ENCODE measurements at places on chromosomes 2 and 18.

DNA sequence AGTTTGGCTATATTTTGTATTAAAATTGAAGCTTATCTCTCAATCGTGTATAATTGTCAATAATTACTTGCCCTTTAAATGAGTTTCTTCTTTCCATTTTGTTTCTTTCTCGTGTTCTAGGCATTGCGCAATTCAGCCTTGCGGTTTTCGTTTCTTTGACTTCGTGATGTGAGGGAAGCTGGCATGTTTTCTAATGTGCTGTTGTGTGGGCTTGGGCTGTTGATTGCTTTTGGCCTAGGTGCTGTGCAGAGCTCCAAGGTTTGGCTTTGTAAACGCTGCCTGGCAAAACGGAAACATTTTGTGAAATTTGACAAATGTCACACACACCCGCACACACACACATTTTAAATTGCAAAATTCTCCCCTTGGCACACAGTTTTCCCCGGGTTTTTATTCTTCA, 242.6 kb upstream of the TCF4 start:
- no peak for DNase-seq

- no peak for DNase-seq
Measured at GRCh38 chr18:6613581-6613980, 115.9 kb upstream of the ARHGAP28 start.

DNA sequence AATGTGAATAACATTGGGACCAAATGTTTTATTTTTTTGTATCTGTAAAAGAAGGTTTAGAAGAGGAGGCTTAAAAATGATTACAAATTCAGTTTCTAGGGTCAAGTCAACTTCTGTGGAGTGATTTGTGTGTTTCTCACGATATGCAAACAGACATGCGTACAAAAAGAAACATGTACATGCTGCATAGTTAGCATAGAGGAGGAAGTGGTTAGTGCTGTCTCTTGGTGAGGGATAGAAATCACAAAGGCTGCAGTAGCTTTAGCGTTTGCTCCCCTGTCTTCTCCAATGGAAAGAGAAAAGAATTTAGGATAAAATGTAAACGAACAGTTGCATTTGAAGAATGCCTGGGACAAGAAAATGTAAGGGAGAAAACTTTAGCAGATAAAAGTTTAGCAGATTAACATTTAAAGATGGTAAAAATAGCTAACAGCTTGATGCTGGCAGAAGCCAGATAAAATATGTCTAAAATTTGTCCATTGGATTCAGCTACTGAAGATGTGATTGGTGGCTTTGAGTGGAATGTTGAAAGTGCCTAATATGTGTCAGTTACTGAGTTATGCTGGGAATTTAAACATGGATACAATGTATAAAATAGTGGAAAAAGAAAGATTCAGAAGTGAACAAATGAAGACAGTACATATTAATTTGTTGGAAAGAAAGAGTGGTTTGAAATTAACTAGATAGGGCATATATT, 44.9 kb downstream of the MALT1 start:
- DNase-seq = no peak

- no peak for DNase-seq
Measured at GRCh38 chr2:239979243-239980023, 45.7 kb downstream of the NDUFA10 start.

- DNase-seq = no peak
Measured at GRCh38 chr2:105490204-105490603, 91.4 kb upstream of the FHL2 start.

- DNase-seq = no peak
Measured at GRCh38 chr2:100865816-100866460, 46.0 kb downstream of the NPAS2 start.

- DNase-seq = no peak
Measured at GRCh38 chr2:60407398-60407797, 146.1 kb downstream of the BCL11A start.

GRCh38 chr2:115848192-115848591, 1405.8 kb downstream of the DPP10 start:
- no peak for DNase-seq

DNA sequence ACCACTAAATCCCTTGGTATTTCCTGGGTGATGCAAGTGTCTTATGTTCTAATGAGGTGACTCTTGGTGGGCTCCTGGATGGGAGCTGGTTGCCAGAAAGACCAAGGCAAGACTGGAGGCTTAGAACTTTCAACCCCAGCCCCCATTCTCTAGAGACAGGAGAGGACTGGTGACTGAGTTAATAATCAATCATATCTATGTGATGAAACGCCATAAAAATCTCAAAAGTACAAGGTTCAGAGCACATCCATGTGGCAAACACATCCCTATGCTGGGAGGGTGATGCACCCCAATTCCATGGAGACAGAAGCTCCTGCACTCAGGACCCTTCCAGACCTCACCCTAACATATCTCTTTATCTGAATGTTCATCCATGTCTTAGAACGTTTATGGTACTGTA, 139.5 kb upstream of the LINC00305 start:
- no peak for DNase-seq

GRCh38 chr18:3966642-3967358, 488.3 kb downstream of the DLGAP1 start:
- DNase-seq = no peak

DNA sequence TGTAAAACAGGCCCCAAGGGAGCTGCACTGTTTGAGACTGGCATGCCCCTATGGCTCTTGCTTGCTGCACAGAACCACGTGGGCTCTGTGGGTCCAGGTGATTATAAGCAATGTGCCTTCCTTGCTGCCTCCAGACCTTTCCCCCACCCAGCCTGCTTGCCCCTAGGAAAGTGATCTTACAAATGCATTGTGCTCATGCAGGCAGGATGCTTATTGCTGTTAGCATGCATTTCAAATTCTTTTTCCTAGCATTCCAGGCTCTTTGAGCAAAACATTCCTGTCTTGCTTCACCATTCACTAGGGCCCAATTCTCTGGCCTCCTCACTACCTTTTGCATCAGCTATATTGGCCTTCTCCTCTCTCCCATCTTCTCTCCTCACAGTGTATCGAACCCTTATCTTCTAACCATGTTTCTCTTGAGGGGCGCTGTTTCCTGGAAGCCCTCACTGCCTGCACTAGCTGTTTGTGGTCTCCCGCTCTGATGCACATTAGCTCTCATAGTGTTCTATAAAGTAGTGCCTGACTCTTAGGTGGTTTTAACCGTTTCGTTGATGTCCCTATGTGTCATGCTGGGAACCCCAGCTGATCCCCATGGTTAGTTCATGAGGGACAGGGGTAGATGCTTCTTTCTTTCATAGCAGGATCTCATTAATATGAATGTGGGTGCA, 152.9 kb upstream of the EPAS1 start:
- DNase-seq = no peak

DNA sequence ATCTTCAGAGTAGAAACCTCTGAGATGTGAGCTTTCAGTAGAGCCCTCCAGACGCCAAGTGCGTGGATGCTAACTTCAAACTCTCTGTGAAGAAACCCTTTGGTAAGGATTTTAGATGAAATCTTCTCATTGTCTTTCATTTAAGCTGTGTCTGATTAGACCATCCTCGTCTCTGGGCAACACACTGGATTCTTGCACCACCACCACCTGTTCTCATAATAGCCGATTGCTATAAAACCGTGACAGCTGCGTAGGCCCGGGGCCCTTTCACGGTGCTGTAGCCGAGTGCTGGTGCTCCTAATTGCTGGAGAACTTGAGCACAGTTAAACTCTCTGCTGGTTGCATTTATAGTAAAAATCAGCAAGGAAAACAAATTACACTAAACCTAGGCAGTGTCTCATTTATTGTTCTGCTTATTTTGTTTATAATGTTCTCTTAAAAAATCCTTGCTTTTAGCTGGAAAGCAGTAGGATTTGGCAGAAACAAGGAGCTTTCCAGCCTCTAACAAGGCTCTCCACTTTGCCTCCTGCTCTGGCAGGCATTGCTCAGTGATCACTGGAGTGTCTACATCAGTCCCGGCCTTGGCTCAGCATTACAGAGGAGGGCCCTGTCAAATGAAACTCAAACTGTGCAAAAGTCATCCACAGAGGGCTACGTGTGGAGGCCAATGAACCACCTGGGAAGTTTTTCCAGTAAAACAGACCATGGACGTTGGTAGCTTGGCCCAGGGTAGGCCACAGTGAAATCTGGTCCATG, 40.9 kb upstream of the MBP start:
- DNase-seq = no peak

DNA sequence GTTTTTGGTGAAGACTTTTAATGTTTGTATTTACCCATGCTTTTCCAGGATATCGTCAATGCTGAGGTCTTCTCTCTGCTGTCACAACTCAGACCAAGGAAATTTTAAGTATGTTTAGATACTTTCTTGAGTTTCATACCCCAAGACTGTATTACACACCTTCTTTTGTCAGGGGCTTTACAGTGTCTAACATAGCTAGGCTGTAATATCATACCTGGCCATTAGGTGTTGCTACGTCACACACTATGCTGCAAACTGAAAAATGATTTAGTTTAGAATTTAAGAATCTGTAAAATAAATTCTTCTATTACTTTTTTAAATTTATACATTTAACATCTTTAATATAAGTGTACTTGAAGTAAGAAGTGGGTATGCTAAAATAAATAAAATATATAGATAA, 358.4 kb upstream of the NRP2 start:
- no peak for DNase-seq

GRCh38 chr2:75431276-75431675, 129.5 kb downstream of the EVA1A start:
- DNase-seq = no peak

DNA sequence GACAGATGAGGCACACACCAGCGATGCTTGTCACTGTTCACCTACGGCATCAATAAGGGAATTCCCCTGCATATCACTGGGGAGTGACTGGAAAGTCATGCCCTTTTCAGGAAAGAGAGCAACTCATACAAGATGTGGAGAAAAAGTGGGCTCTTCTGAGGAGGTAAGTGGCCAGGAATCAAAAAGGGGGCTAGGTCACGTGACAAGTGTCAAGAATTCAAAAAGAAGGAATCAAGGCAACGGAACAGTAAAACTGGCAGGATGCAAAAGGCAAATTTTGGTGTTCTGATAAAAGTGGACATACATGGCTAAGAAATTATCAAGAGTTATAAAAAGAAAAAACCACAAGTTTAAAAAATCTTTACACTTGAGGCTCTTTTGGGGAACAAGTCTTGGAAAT, 190.7 kb upstream of the ACAA2 start:
- no peak for DNase-seq

GRCh38 chr2:84495539-84496146, 20.7 kb upstream of the DNAH6 start:
- DNase-seq = no peak

GRCh38 chr2:176418768-176419167, 149.5 kb downstream of the MTX2 start:
- no peak for DNase-seq

GRCh38 chr2:65425276-65425675, 7.1 kb downstream of the SPRED2 start:
- DNase-seq = no peak

DNA sequence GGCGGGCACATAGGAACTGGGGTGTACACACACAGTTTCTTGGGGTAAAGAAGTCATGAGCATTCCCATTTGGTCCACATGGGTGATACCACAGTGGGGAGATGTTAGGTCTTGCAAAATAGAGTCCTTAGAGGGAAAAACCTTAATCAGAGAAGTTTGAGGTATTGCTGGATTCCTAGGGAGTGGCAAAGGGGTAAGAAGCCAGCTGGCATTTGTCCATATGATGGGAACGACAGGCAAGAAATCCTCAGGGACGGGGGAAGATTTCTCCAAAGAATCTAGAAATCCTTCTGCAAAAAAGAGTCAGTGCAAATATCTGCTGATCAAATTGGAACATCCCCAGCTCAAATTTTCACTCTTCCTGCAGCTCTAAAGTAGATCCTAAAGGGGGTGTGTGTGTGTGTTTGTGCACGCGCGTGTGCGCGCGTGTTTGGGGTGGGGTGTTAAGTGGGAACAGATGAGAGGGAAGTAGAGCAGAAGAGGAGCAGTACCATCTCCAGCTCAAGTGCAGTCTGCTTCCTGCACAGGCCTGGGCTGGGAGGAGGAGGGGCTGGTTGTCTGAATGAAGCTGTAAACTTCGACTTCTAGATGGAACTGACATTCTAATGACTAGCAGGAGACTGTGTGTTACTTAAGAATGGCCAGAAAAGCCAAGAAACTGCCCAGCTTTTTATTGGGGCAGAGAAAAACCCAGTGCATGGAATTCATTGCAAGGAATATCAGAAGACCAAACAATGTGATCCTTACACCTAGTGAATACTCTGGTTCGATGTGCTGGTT, 168.0 kb downstream of the SPP2 start:
- DNase-seq = no peak

DNA sequence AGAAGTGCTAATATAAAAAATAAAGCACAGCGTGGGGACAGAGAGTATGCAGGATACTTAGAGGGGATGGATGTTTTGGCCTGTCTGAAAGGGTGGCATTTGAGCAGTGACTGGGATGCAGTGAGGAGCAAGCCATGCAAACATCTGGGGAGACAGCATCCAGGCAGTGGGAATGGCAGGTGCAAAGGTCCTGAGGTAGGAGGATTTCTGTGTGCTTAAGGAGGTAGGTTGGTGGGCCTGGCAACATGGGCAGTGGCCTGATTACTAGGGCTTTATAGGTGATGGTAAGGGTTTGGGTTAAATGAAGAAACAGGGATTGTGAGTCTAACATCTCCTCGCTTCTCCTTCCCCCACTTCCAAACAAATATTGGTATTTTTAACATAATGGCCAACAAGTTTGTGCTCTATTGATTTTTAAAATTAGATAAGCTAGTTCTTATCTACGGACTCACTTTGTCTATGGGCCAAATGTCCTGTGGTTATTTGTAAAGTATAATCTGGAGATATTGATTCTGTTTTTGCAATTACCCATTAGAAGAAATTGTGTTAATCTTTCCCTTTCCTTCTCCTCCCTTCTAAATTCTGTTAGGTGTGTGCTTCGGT, 2.4 kb downstream of the AOX1 start:
- DNase-seq = no peak

DNA sequence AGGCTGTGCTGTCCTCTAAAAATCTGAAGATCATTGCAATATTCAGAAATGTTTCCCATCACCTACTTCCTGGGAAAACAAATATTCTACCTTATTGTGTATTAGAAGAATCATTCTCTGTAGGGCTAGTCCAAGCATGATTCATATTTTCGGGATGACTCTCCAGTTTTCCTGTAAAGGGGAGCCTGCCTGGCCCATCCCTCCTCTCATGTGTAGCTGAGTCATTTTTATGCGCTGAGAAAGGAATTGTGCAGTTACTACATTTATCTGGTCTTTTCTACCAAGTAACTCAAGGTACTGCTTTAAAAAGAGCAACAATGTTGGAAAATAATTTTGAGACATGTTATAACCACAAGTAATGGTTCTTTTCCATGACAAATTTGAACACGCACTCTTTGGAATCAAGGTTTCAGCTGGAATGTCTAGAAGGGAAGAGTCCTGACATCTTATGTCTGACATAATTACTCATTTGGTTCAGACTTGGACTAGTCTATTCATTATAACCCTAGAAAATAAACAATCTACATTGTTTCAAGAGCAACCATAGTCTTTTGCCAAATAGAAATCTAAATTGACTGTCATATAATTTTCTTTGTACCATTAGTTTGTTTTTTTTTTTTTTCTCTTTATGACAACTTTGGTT, 6.6 kb downstream of the DSG3 start:
- no peak for DNase-seq

GRCh38 chr2:236535024-236535423, 34.6 kb upstream of the ACKR3 start:
- DNase-seq = no peak

GRCh38 chr2:240745456-240745855, 53.8 kb downstream of the AQP12A start:
- no peak for DNase-seq

All from activated CD8-positive, alpha-beta memory T cell treated with anti-CD3 and anti-CD28 coated beads for 24 hours (primary cell).